ENCODE measurements at places on chromosomes 13 and 19.

GRCh38 chr19:3024870-3025548, 4.1 kb downstream of the TLE2 start:
- DNase-seq: no peak

DNA sequence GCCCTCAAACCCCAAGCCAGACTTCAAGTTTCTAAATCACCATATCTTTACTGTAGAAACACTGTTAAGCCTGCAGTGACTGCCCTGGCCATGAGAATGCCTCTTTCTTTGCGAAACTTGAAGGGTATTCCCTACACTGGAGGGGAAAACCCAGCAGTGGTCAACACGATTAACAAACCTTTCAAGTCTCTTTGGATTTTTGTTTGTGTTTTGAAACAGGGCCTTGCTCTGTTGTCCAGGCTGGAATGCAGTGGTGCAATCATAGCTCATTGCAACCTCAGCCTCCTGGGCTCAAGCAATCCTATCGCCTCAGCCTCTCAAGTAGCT, 17.4 kb upstream of the POMP start:
- DNase-seq: no peak

GRCh38 chr19:55489711-55490477, 1.7 kb downstream of the SSC5D start:
- DNase-seq: no peak

GRCh38 chr19:54062643-54063042, 1.1 kb downstream of the VSTM1 start:
- no peak for DNase-seq

DNA sequence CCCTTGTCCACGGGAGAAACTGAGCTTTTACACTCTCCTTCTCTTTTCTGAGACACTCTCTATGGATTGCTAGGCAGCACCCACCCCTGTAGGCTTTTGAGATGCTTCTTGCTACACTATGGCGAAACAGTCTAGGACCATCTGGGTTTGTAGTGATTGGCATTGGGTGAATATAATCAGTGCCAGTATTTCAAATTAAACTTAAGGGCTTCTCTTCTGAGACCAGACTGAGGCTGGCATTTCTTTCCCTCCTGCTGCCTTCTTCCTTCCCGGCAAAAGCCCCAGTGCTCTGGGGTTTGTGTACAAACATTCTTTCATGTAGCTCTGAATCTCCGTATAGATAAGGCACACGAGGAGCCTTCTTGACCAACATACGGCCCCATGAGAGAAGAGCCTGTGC, 276.7 kb downstream of the SLC7A1 start:
- DNase-seq: no peak

DNA sequence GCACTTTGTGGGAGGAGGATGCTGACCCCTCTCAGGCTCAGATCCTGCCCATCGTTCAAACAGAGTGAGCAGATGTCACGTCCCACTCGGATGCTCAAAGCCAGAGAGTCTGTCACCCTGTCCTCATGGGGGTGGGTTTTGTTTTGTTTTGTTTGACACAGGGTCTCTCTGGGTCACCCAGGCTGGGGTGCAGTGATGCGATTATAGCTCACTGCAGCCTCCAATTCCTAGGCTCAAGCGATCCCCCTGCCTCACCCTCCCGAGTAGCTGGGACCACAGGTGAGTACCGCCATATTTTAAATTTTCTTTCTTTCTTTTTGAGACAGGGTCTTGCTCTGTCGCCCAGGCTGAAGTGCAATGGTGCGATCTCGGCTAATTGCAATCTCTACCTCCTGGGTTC, 4.0 kb downstream of the ADGRE2 start:
- DNase-seq: no peak

- DNase-seq: no peak
These were observed 1828.8 kb downstream of the PCDH9 start for GRCh38 chr13:65401315-65401714.

DNA sequence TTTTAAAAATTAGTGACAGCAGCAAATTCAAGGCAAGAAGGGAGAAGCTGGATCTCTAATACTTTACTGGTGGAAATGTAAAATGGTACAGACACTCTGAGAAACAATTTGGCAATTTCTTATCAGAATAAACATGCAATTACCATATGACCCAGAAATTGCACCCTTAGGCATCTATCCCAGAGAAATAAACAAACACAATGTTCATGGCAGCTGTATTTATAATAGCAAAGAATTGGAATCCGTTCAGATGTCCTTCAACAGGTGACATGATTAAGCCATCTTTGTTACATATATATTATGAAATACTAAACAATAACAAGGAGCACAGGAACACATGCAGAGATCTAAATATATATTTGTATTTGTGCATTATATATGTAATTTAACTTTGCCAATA, 756.5 kb downstream of the SLITRK1 start:
- no peak for DNase-seq

DNA sequence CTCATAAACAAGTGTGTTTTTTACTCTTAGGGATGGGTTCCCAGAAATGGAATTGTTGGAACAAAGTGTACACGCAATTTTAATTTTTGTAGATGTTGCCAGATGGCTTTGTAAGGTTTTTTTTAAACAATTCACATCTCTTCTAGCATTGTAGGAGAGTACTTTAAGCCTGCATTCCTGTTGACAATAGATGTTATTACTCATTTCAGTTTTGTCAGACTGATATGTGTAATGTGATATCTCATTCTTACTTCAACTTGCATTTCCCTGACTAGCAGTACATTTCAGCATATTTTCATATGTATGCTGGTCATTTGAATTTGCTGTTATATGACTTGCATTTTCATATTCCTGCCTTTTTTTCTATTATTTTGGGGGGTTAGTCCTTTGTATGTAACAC, 186.6 kb upstream of the SLITRK6 start:
- DNase-seq: no peak

GRCh38 chr13:41827507-41828213, 133.2 kb downstream of the VWA8 start:
- DNase-seq: no peak

- DNase-seq: no peak
These were observed 171.9 kb downstream of the ITGBL1 start for GRCh38 chr13:101624210-101624922.

DNA sequence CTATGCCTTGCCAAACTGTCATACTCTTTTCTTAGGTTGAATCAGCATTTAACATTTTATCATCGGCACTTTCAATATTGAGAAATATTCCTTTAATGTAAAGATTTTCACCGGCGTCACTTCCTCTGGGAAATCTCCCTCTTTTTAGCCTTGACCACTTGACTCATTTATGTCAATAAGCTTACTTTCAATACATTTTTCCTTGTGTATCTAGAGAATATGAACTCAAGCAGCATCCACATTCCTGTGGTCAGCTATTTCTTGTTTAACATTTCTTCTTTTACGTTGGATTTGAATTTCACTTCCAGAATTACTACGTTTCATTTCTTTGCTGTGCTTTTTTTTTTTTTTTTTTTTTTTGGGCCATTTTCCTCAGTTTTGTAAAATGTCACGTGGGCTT, 271.2 kb upstream of the HTR2A start:
- DNase-seq: no peak

DNA sequence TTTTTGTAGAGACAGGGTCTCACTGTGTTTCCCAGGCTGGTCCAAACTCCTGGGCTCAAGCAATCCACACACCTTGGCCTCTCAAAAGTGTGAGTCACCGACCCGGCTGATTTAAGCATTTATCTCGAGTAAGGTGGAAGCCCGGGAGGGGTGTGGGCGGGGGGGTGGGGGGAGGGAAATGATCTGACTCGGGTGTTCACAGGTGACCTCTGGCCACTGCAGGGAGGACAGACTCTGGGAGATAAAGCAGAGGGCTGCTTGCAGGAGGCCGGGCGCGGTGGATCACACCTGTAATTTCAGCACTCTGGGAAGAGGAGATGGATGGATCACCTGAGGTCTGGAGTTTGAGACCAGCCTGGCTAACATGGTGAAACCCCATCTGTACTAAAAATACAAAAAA, 7.9 kb downstream of the DENND1C start:
- DNase-seq: no peak

GRCh38 chr13:75760131-75761021, 124.2 kb downstream of the LMO7 start:
- DNase-seq: no peak

DNA sequence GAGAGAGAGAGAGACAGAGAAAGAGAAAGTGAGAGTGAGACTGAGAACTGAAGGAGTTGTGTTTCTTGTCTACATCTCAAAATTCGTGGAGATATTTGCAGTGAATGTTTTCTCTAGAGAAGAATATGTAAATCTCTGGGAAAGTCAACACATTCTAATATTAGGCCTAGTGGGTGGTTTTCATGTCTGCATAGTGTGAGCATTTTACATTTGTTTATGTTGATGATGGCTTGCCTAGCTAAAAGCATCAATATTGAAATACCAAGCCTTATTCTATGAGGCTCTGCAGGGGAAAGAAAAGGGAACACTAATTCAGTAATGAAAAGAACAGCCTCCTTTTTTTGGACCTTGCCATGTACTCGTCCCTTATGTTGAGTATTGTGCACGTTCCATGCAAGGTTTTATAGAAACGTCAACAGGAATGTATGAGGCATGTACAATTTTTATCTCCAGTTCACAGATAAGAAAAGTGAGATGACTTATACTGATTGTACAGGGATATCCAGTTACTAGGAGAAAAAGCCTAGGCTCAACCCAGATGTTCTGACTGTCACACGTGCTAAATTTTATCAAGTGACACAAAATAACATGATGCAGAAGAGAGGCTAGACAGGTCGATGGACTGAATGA, 1288.9 kb upstream of the SLC10A2 start:
- no peak for DNase-seq

DNA sequence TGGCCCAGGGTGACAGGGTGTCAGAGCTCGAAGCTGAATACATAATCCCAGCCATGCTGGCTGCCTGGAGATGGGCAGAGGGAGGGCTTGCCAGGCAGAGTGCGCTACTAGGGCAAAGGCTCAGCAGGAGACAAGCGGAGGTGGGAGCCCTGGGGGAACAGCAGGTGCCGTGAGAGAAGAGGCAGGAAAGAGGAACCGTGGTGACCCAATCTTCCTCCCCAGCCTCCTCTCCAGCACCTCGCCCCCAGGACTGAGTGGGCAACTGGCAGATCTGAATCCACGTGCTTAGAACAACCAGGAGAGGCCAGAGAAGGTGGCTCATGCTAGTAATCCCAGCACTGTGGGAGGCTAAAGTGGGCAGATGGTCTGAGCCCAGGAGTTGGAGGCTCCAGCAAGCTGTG, 11.0 kb upstream of the CCL25 start:
- no peak for DNase-seq

- DNase-seq: no peak
These were observed 74.2 kb downstream of the CDK8 start for GRCh38 chr13:26327940-26328725.

DNA sequence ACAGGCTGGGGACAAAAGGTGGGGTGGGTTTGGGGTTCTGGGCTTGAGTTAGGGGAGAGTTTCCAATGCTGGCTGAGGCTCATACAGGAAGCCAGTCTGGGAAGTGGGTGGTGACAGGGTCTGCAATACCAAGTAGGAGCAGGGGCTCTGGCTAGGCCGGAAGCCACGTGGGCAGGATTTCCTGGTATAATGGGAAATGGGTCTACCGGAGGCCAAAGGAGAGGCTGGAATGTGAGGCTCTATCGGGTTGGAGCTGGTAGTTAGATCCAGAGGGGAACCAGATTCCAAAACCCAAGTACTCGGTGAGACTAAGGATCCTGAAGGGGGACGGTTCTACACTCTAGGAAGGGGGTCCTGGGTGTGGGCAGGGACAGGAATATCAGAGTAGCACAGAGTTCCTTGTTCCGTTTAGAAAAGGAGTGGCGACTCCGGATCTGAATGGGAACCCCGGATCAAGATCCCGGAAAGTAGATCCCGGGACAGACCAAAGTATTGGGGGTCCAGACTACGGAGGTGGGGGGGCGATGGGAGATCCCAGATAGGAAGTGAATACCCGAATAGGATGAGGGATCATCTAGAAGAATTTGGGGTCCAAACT, 802 bp downstream of the CDC37 start:
- no peak for DNase-seq
